Stimulated activated CD8-positive, alpha-beta memory T cell treated with anti-CD3 and anti-CD28 coated beads, Interleukin-7, amount 100 ng/mL, for 1 hour (primary cell): ENCODE measurements at places on chromosomes 7 and 10.

- DNase-seq, result no peak
Observed at GRCh38 chr10:111705021-111705420, 478.5 kb downstream of the GPAM start.

GRCh38 chr10:30736685-30737232 lies 107.2 kb upstream of the LYZL2 start:
- DNase-seq, result no peak

DNA sequence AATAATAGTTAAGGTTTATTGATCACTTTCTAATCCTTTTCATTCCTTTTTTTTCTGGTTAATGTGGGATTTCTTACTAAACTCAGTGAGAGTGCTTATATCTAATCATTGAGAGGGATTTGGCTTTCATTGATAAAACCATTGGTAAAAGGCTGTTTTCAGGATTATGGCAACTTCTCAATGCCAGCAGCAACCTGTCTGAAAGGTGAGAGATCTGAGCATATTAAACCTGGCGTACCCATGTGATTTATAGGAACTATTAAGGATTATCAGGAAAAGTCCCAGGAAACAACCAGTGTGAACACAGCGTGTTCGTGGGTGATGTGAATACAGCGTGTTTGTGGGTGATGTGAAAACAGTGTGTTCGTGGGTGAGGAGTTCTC lies 65.9 kb downstream of the PDIA4 start:
- no peak for DNase-seq

GRCh38 chr7:101180130-101180755 lies at the start of gene NAT16:
Gene NAT16, minus strand, starts transcription at chr7:101180293. Its CDS starts 5,486 bp downstream, at chr7:101174807.
- DNase-seq, result no peak

DNA sequence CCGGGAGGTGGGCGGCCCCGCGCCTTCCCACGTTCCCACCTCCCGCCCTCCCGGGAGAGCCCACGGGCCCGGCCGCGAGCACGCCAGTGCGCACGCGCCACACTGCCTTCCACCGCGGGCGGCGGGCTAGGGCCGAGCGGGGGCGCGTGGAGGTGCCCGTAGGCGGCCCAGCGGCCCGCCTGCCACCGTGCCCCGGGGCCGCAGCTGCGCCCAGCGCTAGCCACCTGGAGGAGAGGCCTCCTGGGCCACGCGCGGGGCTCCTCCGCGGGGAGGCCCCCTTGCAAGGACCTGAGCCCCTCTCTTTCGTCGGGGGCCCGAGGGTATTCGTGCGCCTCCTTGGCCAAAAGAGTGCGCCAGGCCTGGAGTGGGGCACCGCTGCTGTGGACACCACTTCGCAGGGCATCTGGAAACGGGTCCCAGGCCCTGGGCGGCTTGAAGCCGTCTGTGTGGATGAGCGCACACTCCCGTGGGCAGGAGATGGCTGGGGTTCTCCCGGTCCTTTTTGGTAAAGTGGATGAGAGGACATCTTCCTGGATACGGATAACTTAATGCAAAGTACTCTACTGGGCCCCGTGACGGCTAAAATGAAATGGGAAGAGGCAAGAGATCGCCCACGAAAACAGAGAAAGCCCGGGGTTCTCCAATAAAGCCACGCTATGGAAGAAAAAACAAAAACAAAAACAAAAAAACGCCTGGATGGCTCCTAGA lies 9.0 kb upstream of the EBF3 start:
- no peak for DNase-seq

- DNase-seq, result no peak
Observed at GRCh38 chr10:70834441-70835151, 18.8 kb downstream of the SGPL1 start.

- DNase-seq, result no peak
Observed at GRCh38 chr10:56547163-56547562, 186.1 kb upstream of the ZWINT start.

DNA sequence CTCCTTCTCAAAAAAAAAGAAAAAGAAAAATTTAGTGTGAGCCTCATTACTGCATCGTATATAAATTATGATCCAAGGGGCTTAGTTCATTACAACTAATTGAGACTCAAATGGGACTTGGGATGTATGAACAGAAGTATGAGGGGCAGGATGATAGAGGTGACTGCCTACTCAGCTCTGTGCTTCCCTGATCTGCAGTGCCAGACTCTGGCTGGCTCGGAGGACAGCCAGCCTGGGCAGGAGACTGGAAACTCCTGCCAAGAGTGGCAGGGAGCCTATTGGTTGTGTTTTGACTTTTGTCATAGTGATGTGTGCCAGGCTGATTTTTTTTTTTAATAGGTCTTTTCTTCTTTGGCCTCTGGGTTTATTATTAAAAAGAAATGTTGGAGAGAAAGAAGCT lies 73.8 kb upstream of the GTF2IRD1 start:
- DNase-seq, result no peak

DNA sequence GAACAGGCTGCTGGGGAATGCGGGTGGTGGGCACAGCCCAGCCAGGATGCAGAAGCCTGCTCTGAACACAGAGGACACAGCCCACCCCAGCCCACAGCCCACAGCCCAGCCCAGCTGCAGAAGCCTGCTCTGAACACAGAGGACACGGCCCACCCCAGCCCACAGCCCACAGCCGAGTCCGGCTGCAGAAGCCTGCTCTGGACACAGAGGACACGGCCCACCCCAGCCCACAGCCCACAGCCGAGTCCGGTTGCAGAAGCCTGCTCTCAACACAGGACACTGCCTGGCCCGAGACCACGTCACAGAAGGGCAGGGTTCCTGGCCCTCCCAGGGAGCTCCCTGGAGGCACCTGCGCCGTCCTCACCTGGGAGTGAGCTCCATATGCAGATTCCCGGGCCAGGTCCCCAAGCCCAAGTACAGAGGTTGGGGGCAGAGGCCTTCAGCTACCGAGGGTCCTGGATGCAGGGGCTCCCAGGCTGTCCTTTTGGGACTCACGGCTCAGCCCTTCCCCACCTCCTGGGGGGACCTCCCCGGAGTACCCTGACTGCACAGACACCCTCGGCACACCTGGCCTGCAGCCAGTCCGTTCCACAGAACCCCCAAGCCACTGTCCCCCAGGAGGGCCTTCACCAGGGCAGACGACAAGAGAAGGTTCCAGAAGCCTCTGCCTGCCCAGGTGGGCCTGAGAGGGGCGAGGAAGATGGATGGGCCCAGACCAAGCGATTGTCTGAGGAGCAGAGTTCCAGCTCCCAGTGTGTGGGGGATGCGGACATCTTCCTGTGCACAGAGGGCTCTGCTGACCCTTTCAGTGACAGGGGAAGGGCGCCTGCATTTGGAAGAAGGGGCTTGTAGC lies 23.7 kb upstream of the FOXL3 start:
- DNase-seq, result no peak

- no peak for DNase-seq
Observed at GRCh38 chr10:32388258-32389027, 41.5 kb upstream of the EPC1 start.

GRCh38 chr10:87066865-87067264 lies 27.8 kb downstream of the GLUD1 start:
- no peak for DNase-seq

DNA sequence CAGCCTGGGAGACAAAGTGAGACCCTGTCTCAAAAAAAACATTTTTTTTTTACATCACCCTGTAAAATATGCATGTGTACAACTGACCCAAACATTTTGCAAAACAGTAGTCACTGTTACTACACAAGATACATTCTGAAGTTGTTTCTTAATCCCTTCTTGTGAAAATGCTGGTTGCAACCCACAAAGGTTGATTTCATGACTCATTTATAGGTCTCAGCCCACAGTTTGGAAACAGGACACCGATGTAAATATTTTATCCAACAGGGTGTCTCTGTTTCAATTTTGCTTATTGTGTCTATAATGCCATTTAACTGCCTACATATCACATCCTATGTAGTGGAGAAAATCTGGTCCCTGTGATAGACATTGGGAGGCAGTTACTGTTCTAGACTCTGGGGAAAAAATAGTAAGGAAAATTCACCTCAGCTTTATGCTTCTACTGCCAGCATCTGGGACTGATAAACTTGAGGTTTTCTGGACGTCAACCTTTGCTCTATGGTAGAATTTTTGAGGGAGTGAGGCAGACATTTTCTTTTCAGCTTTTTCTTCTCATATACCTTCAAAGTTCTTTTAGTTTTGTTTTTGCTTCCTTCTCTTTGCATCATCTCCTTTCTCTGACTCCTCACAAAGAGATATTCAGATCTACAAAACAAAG lies 1.6 kb upstream of the RAB19 start:
- DNase-seq, result no peak

DNA sequence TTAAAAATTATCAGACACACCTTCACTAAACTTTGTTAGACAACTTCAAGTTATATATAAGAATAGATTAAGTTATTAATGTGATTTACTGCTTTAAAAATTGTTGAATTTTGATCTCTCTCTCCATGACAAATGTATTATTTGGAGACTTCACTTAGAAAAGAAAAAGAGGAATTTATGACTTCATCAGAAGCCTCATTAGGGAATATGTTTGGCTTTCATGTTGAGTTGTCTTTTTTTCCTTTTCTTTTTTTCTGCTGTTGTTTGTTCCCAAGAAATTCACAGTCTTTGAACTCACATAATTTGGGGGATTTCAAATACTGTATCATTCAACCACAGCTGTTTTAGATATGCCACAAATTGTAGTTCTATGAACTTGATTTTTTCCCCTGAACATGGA lies 149.5 kb downstream of the PPP1R9A start:
- DNase-seq, result no peak

DNA sequence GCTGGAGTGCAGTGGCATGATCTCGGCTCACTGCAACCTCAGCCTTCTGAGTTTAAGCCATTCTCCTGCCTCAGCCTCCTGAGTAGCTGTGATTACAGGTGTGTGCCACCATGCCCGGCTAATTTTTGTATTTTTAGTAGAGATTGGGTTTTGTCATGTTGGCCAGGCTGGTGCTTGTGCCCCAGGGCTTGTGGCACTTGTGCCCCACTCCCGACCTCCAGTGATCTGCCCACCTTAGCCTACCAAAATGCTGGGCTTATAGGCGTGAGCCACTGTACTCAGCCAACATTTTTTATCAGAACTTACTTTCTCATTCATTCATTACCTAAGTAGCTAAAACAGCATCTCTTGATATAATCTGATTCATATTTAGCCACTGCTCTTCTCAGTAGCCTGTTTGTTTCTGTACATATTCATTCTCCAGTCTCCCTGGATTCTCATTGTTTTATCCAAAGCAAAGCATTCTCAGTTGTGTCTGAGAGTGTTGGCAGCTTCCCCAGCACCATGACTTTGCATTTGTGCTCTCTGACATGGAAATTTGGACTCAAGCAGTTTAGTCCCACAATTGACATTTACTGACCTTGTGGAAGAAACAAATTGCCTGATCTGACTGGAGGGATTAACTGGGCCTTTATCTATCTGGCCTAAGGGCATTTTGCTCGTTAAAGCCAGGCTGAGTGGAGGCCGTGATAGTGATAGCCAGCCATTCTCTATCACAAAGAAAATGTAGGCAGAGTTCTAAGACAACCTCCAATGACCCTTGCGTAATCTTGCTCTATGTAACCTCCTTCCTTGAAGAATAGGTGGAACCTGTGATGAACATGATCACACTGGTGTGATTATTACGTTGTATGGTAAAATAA lies 44.9 kb downstream of the AKR1B15 start:
- no peak for DNase-seq

- DNase-seq, result no peak
Observed at GRCh38 chr7:741850-742249, 14.8 kb upstream of the PRKAR1B start.
